Mucosa of gallbladder (tissue), 1 donor: ENCODE measurements at places on chromosomes 12 and 14.

GRCh38 chr14:79137045-79137430 lies 966.9 kb downstream of the NRXN3 start:
- no peak for DNase-seq

- no peak for DNase-seq
Measured at GRCh38 chr12:3662521-3662921, 90.4 kb downstream of the CRACR2A start.

DNA sequence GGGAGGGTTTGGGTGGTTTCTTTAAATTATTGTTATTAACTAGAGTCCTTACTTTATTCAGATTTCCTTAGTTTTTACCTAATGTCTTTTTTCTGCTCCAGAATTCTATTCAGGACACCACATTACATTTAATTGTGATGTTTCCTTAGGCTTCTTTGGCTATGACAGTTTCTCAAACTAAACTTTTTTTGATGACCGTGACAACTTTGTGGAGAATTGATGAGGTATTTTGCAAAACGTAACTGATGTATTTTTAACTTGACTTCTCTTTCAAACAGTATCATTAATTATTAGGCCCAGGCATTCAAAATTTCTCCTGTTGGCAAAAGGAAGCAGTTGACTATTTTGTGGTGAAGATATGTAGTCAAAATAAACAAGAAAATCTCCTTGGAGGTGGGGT lies 10.5 kb downstream of the RNASE6 start:
- no peak for DNase-seq

GRCh38 chr12:130816097-130816496 lies 23.0 kb downstream of the STX2 start:
- DNase-seq, result no peak

- DNase-seq, result no peak
Measured at GRCh38 chr14:74400031-74400685, 25.9 kb downstream of the SYNDIG1L start.

GRCh38 chr12:60197589-60197988 lies 601.8 kb downstream of the SLC16A7 start:
- no peak for DNase-seq

DNA sequence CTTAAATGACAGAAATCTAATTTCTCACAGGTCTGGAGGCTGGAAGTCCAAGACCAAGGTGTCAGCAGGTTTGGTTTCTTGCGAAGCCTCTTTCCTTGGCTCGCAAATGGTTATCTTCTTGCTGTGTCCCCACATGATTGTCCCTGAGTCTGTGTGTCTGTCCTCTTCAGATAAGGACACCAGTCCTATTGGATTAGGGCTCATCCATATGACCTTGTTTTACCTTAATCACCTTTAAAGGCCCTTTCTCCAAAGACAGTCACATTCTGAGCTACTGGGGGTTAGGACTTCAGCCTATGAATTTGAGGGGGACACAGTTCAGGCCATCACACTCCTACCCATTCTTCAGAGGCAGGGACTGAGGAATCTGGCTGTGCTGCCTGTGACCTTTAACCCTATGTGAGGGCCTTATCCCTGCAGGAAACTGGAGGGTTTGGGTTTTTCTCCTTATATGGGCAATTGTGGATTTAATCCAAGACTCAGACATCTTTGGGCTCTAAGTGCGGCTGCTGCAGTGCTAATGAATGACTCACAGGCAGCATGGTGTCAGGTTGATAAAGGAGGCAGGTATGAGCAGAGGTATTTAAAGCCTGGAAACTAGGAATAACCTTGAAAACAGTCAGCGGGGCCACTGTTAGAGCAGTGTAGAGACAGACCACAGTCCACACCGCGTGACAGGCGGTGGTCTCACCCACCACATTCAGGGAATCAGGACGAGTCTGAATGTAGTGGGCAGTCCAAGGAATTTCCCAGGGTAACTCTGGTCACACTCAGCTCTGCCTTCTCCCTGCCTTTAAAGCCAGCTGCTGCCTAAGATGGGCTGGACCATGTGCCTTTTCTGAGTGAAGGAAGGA lies 10.2 kb downstream of the TPCN1 start:
- no peak for DNase-seq

DNA sequence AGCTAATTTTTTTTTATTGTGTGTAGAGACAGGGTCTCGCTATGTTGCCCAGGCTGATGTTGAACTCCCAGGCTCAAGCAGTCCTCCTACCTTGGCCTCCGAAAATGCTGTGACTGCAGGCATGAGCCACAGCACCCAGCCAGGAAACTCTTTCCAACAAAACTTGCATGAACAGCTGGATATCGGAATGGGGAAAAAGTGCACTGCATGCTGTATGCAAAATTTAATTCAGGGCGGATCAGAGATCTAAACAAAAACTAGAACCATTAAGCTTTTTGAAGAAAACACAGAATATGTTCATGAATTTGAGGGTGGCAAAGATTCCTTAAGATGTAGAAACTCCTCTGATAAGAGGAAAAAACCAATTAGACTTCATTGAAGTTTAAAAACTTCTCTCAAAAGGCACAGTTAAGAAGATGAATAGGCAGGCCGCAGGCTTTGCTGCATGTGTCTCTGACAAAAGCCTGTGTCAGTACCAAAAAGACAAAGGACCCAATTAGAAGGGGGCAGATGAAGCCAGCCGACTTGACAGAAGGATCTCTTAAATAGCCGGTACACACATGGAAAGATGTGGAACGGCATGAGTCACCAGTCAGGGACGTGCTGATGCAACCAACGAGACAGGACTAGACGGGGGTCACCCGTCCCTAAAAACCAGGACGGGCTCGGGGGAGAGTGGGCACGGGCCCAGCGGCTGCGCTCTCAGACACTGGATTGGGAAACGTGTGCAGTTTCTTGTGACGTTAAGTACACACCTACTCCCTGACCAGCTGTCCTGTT lies 34.8 kb upstream of the MMP17 start:
- no peak for DNase-seq

GRCh38 chr14:29351996-29352705 lies 575.5 kb downstream of the PRKD1 start:
- no peak for DNase-seq

DNA sequence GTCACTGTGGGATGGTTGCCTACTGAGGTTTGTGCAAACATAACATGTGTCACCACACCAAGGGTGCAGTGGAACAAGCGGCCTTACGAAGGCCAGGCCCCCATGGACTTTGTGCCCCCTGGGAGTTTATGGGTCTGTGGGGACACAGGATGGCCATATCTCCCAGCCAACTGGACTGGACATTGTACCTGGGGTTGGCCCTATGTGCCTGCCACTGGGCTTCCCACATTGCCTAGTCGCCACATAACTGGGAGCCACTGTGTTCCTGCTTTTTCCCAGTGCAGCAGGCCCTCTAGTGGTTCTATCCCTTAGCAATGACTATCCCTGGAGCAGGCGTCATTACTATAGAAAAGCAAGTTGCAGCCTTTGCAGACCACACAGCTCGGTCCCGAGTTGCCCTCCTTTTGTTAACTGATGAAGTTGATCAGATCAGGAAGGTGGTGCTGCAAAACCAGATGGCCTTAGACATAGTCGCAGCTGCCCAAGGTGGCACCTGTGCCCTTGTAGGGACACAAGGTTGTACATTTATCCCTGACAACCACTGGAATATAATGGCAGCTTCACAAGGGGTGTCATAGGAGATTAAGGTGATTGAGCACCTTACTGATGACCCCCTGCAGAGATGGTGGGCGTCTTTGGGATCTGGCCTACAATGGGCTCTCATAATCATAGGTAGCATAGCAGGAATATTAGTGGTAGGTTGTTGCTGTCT lies 15.2 kb upstream of the RNASE12 start:
- no peak for DNase-seq

GRCh38 chr12:66354291-66354690 lies 52.0 kb downstream of the HELB start:
- DNase-seq, result no peak

DNA sequence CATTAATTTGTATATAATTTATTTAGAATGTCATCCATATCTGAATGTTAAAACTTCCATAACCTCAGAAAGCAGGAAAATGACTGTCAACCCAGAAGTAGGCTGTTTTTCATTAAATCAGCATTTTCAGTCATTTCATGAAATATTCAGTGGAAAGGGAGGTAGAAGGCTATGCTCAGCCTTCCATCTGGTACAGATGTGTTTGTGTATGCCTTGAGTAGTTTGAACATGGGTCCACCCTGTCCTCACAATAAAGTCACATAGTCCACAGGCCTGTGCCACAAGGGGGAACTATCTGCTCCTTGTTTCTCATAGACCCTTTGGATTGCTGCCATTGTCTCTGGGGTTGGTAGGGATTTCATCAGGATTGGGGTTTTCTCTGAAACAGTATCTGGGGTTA lies 9.1 kb downstream of the LACRT start:
- DNase-seq, result no peak

DNA sequence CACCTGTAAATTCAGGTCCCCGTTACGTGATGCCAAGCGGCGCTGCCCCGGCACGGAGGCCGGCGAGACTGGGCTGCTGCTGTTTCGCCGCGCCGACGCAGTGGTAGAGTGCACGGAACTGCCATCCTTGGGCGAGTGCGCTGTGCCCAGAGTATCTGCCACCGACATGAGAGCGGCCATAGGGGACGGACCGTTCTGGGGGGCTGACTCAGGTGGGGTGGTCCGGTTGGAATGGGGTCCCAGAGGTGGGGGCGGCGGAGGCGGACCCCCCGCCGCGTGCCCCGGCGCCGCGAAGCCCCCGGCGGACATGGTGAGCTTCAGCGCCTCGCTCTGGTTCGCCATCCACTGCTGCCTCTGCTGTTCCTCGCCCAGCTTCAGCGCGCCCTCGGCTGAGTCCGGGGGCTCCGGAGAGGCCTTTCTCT lies 2.8 kb downstream of the IRF2BPL start:
- DNase-seq, result no peak

DNA sequence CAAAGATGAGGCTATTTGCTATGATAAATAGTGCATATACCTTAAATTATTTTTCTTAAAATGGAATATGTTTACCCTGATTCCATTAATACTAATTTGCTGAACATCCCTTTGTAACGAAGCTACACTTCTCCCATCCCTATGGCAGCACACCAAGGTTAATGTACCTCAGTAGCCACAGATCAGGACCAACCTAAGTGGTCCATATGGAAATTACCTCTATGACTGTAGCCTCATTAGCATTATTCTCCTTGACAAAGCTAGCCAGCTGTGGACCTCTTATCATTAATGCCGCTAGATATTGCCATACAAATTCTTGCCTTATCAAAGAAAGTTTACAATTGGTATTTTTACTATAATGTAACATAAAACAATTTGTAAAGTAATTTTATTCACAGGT lies 76.9 kb upstream of the GARIN2 start:
- no peak for DNase-seq

GRCh38 chr12:62127516-62127915 lies 132.7 kb upstream of the USP15 start:
- no peak for DNase-seq

GRCh38 chr12:100668945-100669536 lies 95.6 kb downstream of the GAS2L3 start:
- DNase-seq, result peak; percentile 62
